ENCODE measurements at places on chromosomes 13 and 19.

DNA sequence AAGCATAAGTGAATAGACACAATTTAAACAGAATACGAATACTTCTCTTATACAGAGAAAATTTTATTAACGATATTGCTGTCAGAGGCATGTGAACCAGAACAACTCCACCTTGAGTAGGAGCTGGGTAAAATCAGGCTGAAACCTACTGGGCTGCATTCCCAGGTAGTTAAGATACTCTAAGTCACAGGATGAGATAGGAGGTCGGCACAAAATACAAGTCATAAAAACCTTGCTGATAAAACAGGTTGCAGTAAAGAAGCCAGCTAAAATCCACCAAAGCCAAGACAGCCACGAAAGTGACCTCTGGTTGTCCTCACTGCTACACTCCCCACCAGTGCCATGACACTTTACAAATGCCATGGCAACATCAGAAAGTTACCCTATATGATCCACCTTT is 49.2 kb upstream of the TRPC4 start:
- DNase-seq, result no peak

- DNase-seq, result no peak
Measured at GRCh38 chr19:5157186-5157585, 183.4 kb downstream of the PTPRS start.

- DNase-seq, result no peak
Measured at GRCh38 chr13:110062777-110063442, 244.0 kb downstream of the COL4A1 start.

- no peak for DNase-seq
Measured at GRCh38 chr19:31319465-31319864, 29.8 kb downstream of the TSHZ3 start.

DNA sequence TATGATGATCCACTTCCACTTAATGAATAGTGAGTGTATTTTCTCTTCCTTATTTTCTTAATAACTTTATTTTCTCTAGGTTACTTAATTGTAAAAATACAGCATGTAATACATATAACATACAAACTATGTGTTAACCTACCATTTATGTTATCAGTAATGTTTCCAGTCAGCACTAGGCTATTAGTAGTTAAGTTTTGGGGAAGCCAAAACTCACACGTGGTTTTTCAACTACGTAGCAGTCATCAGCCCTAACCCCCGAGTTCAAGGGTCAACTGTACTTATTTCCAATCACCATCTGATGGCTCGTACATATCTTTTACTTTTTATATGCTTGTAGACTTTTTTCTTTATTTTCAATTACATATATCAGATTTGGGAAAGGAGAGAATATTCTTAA is 95.7 kb downstream of the TNFSF13B start:
- no peak for DNase-seq

DNA sequence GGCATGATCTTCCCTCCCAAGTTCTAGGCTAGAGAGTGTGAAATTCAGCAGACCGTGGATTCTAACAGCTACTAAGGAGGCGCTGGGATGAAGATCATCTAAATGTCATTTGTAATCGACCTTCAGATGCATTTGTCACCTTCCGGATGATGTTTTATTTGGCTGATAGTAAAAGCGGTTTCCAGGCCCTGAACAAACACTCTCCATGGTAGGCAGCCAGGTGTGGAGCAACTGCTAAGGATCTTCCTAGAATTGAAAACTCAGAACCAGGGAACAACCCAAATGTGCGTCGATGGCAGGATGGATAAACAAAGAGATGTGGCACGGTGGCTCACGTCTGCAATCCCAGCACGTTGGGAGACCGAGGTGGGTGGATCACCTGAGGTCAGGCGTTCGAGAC is 107.2 kb upstream of the CACNA1A start:
- DNase-seq, result no peak
